Stimulated activated CD8-positive, alpha-beta memory T cell treated with anti-CD3 and anti-CD28 coated beads, Interleukin-4, amount 100 ng/mL, for 1 hour (primary cell): ENCODE measurements at places on chromosomes 16 and 17.

- DNase-seq, result no peak
These were observed 725 bp downstream of the ABCA3 start for GRCh38 chr16:2339521-2340484.

DNA sequence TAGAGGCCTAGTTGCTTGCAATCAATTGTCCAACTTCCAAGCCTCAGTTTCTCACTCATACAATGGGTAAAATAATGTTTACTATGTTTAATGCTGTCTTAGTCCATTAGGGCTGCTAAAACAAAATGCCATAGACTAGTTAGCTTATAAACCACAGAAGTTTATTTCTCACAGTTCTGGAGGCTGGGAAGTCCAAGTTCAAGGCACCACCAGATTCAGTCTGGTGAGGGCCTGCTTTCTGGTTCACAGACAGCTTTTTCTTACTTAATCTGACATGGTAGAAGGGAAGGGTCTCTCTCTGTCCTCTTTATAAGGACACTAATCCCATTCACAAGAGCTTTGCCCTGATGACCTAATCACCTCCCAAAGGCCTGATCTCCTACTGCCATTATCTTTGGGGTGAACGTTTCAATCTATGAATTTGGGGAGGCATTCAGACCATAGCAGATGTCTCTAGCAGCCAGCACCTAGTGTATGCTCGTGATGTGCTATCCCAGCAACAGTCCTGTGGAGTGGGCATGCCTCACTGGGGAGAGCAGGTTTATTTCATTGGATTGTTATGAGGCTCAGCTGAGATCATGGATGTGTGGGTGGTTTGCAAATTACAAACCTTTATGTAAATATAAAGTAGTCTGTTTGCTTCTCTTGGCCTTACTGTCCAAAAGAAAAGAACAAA, 25.2 kb downstream of the YPEL2 start:
- DNase-seq, result no peak

- DNase-seq, result no peak
These were observed 37.0 kb downstream of the RNF135 start for GRCh38 chr17:31007695-31008373.

GRCh38 chr17:53627511-53627910, 195.2 kb upstream of the KIF2B start:
- DNase-seq, result no peak

GRCh38 chr16:15494236-15494635, 59.8 kb downstream of the BMERB1 start:
- DNase-seq, result no peak
